ENCODE measurements at places on chromosomes 5 and 9.

DNA sequence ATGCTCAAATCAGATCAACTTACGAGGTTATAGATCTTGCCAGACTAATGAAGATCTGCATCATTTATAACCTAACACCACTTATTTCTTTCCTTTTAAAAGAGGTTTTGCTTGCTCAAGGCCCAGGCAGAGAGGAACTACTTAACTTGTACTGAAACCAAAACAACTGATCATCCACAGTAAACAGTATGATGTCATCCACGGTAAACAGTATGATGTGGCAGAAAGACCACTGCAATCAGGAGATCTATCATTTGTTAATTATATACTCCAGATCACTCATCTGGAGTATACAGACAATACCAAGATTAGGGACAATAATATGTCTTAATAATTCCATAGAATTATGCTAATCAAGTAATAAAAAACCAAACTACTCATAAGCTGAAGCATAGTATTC is 116.8 kb downstream of the ADAMTS6 start:
- no peak for DNase-seq

GRCh38 chr9:127897193-127897692 is 2.2 kb downstream of the ST6GALNAC6 start:
- no peak for DNase-seq

GRCh38 chr5:95280401-95281095 is 4.3 kb downstream of the MCTP1 start:
- DNase-seq: no peak

- DNase-seq: peak; percentile 0
Observed at GRCh38 chr5:63959177-63959982, 2.9 kb downstream of the HTR1A start.

- DNase-seq: peak; percentile 19
Observed at GRCh38 chr9:15142878-15143534, 164.0 kb downstream of the TTC39B start.

DNA sequence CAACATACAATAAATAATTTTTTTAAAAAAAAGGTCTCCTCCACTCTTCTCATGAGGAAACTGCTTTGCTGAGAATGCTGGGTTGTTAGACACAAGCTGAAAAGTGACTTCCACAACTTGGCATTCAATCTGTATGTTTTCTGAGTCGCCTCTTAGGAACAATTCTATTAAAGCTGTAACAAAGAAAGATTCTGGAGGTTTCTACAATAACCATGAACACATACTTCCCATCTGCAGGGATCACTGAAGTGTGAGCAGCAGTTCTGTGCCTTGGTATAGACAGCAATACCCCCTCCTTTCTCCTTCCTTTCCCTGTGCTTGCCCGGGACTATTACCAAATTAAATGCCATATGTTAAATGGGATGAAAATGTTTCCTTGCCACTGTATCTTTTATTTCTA is 1.5 kb downstream of the DIRAS2 start:
- no peak for DNase-seq

- DNase-seq: no peak
Observed at GRCh38 chr5:160082614-160083500, 36.4 kb downstream of the PWWP2A start.
